ENCODE measurements at places on chromosomes 2 and 18.

DNA sequence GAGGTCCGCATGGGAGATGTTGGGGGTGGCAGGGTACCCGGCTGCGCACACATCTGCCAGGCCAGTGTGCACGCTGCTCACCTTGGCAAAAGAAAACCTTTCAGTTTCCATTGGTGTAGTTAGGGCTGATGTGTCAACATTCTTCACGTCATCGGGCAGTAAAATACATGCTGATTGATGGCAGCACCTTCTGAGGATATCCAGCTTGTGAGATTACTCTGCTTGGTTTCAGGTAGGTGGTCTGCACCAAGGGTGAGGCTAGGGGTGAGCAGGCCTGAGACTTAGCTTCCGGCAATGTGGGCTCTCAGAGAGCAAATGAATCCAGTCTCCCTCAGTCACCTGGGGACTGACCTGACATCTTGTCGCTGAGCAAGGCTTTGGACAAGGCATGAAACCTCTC lies 19.3 kb upstream of the ACKR3 start:
- DNase-seq = no peak

- no peak for DNase-seq
Observed at GRCh38 chr2:163732727-163733126, 3.1 kb downstream of the FIGN start.

- DNase-seq = no peak
Observed at GRCh38 chr18:9319333-9319732, 15.2 kb upstream of the TWSG1 start.

DNA sequence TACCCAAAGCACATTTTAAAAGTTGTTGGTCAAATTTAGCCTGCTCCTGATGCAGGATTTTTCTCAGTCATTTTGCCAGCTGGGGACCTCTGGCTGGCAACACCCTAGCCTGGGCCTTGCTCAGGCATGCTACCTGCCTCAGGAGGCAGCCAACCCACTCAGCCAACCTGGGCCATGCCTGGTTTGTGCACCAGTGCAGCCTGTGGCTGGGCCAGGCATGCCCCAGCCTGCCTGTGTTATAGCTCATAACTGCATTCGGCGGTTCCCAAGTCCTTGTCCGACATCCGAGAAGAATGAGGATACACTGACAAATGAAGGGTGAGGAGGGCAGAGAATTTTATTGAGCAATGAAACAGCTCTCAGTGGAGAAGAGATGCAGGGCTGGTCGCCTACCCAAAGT lies 608.0 kb downstream of the SUCLG1 start:
- no peak for DNase-seq

- DNase-seq = no peak
Observed at GRCh38 chr2:223060201-223060825, 8.3 kb downstream of the KCNE4 start.

DNA sequence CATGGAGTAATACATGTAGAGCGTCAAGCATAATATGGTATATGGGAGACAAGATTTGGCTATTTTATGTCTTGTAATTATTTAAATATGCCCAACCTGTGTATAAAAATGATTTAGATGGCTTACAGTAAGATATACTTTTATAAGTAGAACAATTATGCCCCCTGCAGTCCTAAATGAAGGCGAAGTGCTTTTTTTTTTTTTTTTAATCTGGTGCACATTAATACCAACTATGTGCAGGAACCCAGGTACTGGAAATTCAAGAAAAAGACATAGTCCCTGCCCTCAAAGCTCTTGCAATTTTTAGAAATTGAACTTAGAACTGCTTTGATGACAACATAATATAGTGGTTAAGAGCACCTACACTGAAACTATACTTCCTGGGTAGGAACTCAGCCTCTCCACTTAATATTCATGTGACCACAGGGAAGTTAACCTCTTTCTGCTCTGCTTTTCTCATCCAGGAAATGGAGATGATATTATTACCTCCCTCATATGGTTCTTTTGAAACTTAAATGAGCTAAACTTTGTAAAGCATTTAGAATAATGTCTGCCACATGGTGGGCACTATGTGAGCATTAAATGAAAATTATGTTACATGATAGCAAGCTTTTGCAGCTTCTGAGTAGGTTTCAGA lies 38.1 kb downstream of the AFTPH start:
- DNase-seq = no peak

GRCh38 chr18:48319801-48320638 lies 89.2 kb downstream of the ZBTB7C start:
- no peak for DNase-seq

GRCh38 chr2:215557701-215558100 lies 121.8 kb upstream of the FN1 start:
- no peak for DNase-seq

DNA sequence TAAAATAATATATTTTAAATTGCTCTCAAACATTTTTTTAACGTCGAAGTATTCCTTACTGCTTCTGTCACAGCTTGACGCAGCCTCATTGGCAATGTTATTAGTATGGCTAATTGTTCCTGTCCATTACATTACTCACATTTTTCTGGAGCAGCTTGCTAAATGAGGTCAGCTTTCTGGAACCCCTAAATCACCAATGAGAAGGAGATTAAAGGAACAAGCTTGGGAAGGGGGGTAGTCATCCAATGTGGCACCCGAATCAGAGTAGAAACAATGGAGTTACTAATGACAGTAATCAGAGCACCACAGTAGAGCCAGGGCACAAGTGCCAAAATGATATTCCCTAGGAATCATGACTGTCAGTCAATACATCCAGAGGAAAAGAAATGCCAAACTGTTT lies 5.1 kb downstream of the NEUROD1 start:
- DNase-seq = no peak

DNA sequence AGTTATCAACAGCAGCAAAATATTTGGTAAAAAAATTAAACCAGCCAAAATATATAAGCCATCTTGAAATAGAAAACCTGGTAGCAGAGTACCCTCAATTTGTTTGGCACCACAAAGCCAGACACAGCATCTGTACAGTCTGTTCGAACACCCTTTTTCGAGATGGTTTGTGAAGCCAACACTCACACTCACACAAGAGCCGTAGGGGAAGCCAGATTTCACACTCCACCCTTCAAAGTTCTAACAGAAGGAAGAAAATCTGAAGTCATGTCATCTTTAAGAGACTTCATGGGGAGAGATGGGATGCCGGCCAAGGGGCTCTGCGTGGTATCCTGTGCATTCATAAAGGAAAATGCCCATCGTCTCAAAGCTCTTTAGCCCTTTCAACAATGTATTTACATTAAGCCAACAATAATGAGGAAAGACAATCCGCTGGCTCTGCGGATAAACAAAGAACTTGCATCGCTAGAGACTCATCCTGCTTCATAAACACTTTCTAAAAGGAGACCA lies 451.5 kb upstream of the CHST9 start:
- DNase-seq = no peak

GRCh38 chr2:152606081-152606480 lies 111.2 kb downstream of the PRPF40A start:
- no peak for DNase-seq

DNA sequence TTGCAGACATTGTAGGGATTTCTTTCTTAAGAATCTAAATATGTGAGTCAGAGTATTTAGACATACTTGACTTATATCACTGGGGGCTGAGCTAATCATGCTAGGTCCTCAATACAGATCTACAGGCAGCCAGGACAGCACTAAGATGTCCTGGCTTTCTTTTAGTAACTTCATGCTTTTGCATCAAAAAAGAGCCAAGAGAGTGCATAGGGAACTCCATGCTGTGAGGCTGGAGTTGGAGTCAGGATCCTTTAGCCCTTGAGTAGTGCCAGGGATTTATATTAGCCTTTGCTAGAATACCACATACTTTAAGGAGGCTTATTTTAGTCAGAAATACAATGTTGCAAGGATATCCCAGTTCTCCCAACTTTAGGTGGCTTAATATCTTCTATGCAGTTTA lies 289.7 kb downstream of the CCDC85A start:
- no peak for DNase-seq

DNA sequence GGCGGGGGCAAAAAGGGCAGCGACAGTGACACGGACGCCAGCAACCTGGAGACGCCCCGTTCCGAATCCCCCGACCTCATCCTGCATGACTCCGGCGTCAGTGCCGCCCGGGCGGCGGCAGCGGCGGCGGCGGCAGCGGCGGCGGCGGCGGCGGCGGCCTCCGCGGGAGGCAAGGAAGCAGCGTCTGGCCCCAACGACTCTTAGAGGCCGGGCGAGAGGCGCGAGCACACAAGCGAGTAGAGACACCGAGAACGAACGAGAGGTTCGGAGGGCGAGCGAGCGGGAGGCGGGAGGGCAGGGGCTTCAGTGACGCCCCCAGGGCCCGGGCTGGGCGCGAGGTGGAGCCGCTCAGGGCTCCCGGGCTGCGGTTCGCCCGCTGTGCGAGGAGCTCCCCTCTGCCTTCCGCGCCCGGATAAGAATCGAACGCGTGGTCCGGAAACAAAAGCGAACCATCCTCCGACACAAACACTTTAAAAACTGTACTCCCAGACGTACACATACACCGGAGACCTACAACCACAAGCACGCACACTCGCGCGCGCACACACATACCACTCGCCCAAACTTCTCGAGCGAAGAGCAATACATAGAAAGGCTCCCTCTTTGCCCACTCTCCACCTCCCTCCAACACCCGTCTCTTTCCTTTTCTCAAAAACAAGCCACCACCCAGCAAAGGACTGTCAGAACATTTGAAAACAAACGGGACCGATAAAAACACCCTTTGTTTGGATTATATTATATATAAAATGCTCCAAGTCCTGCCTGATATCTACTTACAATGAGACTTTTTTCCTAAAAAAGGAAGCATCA lies 2.8 kb downstream of the SP9 start:
- no peak for DNase-seq

GRCh38 chr2:238438856-238439849 lies 12.4 kb downstream of the ASB1 start:
- DNase-seq = no peak

DNA sequence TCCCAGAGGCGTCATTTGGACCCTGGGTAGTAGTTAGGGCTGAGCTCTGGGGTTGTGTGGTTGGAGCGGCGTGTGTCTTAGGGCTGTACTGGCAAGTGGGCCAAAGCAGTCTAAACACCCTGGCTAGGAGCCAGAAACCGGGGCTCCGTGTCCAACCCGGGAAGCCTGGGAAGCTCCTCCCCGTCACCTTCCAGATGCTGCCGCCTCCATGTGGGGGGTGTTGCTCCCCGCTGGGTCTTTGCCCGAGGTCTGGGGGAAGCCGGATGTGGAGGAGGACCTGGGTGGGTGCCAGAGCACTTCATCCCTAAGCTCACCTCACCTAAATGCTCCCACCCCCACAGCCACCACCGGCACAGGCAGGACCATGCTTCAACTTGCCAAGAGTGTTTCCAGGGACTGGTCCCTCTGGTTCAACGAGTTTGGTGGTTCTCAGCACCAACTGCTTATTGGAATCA lies 25.4 kb downstream of the TET3 start:
- DNase-seq = no peak

DNA sequence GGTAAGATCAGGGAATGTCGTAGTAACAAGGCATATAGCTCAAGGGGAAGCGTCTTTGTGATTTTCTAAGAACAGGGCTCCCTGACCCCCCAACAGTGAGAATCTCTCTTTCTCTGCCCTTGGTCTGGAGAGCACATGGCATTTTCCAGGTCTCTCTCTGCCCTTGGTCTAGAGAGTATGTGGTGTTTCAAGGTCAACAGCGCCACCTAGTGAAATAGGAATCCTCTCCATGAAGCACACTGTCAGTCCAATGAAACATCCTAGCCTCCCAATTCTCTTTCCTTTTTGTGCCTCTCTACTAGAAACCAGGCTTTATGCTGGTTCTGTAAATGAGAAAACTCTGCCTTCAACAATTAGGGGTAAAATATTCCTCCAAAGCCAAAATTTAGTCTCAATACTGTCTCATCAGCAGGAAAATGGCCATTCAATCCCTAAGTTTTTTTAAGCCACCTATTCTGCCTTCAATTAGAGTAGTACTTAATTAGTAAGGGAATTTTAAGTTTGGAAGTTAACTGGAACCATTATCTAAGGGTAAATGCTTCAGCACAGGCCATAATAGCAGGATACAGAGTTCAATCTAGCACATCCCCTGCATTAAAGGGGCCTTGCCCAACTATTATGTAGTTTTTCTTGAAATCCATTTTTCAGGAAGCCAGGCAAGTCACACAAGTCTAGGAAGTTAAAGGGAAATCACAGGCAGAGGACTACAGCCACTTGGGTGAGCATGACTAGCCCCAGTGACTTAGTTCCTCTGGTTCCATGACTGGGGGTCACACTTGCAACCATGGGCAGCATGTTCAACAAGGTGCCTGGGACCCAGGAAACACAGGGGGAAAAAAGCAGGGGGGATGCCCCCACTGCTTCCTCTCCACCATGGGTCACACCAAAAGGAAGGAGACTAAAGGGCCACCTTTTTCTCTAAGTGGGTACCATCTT lies 12.4 kb downstream of the DYM start:
- DNase-seq = no peak

DNA sequence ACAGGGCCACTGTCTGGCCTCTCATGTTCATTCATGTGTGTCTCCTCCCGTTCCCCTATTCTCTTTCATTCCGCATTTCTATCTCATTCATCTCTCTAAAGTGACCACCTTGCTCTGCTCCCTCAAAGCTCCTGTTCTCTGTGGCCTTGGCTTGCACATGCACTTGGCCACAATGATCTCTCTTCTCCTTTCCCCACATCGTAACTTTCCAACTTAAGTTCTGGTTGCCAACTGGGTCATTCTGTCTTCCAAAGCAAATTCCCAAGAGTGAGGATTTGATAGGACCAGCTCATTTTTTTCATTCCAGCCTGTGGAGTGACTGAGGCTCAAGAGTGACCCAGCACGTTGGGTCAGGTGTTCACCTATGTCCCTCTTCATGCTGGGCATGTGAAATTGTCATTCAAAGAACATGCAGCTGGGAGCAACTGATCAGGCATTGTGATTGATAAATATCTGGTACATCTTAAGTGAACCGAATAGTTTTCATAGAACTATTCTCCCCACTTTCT lies 14.3 kb upstream of the ITGA6 start:
- DNase-seq = no peak

Measured in anterior cingulate cortex (tissue), 58 donors.